ENCODE measurements at places on chromosomes 6 and 20.

- no peak for DNase-seq
Observed at GRCh38 chr6:161035182-161035980, 43.8 kb downstream of the MAP3K4 start.

DNA sequence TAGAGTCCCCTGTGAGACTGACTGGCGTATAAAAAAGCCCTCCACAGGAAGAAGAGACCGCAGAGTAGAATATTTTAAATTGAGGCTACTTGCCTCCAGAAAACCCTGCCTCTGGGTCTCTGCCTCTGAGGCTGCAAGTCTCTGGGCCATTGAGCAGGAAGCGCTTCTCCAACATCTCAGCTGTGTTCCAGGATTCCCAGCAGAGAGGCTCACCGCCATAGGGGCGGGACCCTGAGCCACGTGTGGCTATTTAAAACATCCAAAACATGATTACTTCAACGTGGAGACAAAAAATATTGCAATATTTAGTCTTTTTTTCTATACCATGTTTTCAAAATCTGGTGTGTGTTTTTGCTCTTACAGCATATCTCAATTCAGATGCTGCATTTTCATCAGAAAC lies 59.4 kb downstream of the GNAS-AS1 start:
- no peak for DNase-seq

GRCh38 chr20:22579119-22579427 lies 5.3 kb downstream of the FOXA2 start:
- no peak for DNase-seq

DNA sequence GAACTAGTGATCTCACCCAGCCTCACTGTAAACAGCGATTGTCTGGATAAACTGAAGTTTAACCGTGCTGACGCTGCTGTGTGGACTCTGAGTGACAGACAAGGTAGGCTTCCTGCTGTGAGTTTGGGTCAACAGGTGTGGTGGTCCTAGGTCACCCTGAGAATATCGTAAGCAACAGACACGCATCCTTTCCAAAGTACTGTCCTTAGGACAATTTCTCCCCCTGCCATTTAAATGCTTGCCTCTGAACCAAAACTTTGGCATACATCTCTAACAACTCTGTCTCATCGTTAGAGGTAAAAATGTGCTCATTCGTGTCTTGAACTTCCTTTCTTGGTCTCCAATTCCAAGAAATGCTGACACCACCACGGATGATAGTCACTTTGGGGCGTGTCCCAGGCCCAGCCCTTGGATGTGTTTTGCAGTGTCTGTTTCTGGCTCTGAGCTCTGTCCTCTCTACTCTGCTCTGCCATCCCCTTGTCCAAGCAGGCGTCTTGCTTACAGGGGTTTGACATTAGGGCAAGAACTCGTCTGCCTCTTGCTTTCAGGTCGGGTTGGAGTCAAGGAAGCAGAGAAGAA lies 95.5 kb downstream of the EYA2 start:
- no peak for DNase-seq

DNA sequence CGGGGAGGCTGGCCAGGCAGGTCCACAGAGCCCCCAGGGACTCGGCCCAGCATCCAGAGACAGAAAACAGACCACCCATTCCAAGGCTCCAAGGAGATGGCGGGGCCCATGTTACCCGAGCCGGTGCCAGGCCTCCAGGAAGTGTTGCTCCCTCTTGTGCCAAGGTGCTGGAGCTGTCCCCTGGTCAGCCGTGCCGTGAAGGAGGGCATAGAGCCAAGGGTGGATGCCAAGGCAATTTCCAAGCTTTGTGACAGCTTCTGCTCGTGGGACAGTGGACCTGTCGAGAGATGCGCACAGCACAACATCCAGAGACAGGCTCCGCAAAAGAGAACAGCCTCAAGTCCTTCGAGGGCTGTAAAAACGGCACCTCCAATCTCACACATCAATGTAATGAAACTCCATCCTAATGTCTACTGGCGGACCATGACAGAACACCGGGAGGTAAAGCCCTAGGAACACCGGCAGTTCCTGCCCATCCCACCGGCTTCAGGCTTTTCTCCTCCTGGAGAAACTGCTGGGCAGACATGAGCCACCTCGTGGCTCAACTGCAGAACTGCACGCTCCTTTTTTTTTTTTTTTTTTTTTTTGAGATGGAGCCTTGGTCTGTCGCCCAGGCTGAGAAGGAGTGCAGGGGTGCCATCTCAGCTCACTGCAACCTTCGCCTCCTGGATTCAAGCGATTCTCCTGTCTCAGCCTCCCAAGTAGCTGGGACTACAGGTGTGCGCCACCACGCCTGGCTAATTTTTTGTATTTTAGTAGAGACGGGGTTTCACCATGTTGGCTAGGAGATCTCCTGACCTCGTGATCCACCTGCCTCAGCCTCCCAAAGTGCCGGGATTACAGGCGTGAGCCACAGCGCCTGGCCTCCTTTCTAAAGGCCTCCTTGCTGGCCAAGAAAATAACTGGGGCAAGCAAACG lies 30.9 kb upstream of the AVP start:
- DNase-seq: no peak

DNA sequence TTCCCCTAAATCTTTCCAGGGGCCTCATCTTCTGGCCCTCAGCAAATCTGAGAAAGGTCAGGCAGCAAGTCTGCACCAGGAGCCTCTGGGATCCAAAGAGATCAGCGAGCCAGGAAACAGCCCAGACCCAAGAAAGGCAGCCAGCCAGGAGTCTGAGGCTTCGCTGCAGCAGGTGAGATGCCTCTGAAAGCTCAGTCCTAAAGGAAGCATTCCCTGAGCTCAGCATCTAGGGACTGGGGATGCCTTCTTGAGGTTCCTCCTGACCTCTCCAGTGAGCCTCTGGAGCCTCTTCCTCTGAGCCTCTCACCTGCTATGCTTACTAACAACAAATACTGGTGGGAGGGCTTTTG lies 118.8 kb upstream of the MAFB start:
- no peak for DNase-seq

- DNase-seq: no peak
Observed at GRCh38 chr20:10527781-10528180, 92.7 kb downstream of the SLX4IP start.

- no peak for DNase-seq
Observed at GRCh38 chr6:89505847-89506246, 72.9 kb downstream of the ANKRD6 start.

- DNase-seq: no peak
Observed at GRCh38 chr6:128422871-128423270, 97.5 kb downstream of the PTPRK start.

- no peak for DNase-seq
Observed at GRCh38 chr6:137728386-137729349, 138.4 kb upstream of the TNFAIP3 start.

GRCh38 chr6:13851330-13851729 lies 37.0 kb upstream of the MCUR1 start:
- no peak for DNase-seq

- DNase-seq: no peak
Observed at GRCh38 chr6:49423817-49424216, 39.2 kb downstream of the MMUT start.

- no peak for DNase-seq
Observed at GRCh38 chr6:36677753-36678487, 594 bp upstream of the CDKN1A start.

DNA sequence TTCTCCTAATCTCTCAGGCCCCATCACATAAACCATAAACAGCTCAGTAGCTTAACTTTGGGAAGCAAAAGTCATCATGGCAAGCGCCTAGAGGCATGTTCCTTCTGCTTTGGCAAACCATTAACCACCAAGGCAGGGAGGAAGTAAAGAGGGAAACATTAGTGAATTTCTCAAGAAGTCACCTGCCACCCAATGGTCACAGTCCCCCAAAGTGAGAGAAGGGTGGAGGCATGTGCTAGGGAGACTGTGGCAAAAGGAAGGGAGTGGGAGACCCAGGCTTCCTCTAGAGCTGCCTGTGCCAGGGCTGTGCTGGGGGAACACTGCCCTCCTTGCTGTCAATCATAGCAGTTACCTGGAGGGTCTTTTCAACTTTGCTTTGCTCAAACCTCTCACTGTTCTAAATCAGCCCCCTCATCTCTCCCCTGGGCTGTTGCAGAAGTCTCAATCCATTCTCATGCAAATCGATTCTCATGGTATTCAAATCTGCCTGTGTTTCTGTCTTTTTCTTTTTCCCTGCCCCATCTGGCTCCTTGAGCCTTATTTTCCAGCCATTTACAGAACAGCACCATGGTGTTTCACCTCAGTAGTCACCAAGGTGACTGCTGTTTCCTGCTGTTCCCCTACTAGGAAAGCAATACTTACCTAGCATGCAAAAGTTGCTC lies 1.8 kb upstream of the RNF24 start:
- DNase-seq: no peak

DNA sequence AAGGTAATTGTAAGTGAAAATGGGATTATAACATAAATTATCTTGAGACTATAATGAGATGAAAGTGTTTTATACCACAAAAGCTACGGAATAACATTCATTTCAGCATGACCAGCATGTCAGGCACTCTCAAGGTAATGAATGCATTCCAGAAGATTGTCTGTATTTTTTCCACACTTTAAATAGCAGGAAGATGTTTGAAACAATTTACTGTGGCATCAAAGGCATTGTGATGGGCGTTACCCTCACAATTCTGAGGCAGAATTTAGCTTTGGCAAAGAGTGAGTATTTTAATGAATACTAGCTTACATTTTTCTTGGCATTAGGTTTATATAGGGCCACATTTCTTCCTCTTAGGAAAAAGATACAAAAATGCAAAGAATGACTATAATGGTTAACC lies 627.2 kb downstream of the BCKDHB start:
- no peak for DNase-seq

- no peak for DNase-seq
Observed at GRCh38 chr20:1830240-1830639, 65.0 kb upstream of the SIRPA start.

DNA sequence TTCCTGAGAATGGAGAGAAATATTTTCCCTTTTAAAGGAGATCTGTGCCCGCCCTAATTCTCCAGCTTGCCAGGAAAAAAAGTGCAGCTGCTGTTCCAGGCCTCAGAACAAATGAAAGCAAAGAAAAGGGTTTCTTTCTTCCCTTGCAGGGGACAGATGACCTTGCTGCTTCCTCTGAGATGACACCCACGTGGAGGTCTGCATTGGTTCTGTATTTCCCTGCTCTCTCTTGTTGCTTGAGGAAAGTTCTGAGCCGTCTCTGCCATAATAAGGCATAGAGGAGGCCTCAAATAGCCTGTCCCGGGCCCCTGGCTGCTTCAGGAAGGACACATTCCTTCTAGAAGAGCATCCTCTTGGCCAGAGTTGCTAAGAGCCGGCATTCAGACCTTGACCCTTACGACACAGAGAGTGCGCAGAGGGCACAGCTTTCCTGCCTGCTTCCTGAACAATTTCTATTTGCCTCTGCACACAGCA lies 501.8 kb upstream of the SULF2 start:
- no peak for DNase-seq

- peak; percentile 6 for DNase-seq
Observed at GRCh38 chr20:51766994-51767866, 960 bp downstream of the ATP9A start.

GRCh38 chr6:117919275-117919674 lies 12.2 kb downstream of the SLC35F1 start:
- DNase-seq: no peak

DNA sequence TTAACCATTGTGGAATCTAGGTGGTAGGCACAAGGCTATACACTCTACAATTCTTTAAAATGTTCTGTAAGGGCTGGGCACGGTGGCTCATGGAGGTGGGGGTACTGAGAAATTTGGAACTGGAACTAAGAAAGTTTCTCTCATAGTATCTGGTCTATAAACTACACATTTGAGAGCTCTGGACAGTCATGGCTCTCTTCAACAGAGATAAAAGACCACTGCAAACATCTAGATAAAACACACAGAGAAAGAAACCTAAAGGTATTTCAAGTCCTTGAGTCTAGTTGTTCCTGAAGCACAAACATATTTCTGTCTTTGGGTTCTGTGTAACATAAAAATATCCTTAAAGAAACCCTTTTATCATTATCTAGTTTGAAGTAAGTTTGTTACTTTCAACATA lies 35.2 kb downstream of the ILRUN start:
- no peak for DNase-seq

GRCh38 chr6:41464481-41464880 lies 81.7 kb upstream of the FOXP4 start:
- no peak for DNase-seq

DNA sequence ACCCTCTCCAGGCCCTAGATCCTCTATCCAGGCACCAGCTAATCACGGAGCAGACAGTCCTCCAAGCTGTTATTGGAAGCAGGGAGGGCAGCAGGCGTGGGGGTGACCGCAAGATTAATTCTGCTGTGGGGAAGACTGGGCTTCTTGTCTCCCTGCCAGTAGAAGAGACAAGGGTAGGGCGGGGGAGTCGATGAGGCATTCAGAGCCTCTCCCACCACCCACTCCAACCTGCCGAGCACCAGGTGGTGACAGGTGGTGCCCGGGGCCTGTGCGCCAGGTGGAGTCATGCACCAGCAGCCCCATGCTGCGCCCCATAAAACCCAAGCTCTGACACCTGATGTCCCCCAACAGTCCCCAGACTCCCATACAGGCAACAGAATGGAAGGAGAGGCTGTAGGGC lies 89.6 kb downstream of the CDH22 start:
- DNase-seq: no peak

GRCh38 chr6:118401325-118401975 lies 146.6 kb upstream of the PLN start:
- no peak for DNase-seq

DNA sequence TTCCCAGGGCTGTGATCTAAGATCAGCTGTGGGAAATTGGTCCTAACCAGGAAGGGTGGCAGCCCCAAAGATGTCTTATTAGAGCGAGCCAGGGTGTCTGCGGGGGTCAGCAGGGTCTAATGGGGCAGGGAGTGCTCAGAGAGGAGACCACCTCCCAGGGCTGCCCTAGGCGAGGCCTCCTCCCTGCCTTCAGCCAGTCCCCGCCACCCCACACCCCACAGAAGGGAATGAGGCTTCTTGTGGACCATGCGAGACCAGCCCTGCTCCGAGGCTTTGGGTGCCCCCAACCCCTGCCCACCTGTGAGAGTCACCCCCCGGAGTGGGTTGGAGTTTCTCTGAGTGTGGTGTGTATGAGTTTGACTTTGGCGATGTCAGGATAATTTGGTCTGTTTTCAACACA lies 37.8 kb downstream of the SYNJ2 start:
- no peak for DNase-seq

- no peak for DNase-seq
Observed at GRCh38 chr6:125904871-125905270, 51.7 kb upstream of the HINT3 start.

DNA sequence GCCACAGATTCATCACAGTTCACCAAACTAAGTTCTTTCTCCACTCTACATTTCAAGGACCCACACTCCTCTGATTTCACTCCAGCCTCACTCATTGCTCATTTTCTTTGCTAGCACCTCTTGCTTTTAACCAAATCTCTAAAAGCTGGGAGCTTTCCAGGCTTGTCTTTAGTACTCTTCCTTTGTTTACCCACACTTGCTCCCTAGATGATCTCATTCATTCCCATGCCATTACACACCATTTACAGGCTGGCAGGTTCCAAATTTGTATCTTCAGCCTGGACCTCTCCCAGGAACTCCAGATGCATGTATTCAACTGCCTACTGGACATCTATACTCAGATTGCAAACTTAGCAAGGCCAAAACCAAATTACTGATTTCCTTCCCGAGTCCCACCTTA lies 5.3 kb upstream of the GUCA1B start:
- no peak for DNase-seq

GRCh38 chr6:167481307-167481926 lies 156.5 kb downstream of the TTLL2 start:
- no peak for DNase-seq
